ENCODE measurements at places on chromosomes 7 and 10. TPM values are rescaled to one million over a fixed set of nuclear protein-coding genes. Genes with fewer than 3 reads are reported as not detected.

DNA sequence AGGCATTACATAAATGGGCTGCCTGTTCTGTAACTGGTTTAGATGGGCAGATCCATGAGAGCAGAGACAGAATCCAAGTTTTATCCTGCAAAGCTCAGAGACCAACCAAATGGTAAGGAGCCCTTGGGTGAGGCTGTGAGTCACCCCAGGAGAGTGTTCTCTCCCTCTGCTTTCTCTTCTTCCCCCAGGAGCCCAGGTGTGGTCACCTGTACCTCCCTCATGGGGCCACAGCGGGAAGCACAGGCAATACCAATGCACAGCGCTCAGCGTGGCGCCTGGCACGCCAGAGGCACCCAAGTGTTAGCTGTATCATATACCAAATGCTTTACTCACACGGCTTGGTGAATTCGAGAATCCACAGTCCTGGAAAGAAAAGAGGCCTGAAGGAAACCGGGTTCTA, 39.4 kb downstream of the CTBP2 start:
- no peak for DNase-seq

- DNase-seq, result no peak
These were observed 228.0 kb downstream of the DGKI start for GRCh38 chr7:137618748-137619147.

DNA sequence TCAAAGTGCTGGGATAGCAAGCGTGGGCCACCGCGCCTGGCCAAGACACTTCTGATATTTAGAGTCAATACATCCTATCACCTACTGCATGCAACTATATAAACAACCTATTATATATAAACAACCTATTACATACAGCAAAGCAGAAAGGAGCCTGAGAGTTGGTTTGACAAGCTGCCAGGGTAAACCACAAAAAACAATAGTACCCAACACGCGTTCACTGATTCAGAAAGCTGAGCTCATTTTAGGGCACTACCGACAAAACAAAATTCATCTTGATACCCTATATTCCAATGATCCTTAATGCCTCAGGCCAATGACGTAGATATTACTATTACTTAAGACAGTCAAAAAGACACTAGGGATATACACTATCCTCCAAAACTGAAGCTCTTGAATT, 16.2 kb downstream of the MALSU1 start:
- no peak for DNase-seq

GRCh38 chr10:57917019-57917418, 350.7 kb downstream of the IPMK start:
- DNase-seq, result no peak

DNA sequence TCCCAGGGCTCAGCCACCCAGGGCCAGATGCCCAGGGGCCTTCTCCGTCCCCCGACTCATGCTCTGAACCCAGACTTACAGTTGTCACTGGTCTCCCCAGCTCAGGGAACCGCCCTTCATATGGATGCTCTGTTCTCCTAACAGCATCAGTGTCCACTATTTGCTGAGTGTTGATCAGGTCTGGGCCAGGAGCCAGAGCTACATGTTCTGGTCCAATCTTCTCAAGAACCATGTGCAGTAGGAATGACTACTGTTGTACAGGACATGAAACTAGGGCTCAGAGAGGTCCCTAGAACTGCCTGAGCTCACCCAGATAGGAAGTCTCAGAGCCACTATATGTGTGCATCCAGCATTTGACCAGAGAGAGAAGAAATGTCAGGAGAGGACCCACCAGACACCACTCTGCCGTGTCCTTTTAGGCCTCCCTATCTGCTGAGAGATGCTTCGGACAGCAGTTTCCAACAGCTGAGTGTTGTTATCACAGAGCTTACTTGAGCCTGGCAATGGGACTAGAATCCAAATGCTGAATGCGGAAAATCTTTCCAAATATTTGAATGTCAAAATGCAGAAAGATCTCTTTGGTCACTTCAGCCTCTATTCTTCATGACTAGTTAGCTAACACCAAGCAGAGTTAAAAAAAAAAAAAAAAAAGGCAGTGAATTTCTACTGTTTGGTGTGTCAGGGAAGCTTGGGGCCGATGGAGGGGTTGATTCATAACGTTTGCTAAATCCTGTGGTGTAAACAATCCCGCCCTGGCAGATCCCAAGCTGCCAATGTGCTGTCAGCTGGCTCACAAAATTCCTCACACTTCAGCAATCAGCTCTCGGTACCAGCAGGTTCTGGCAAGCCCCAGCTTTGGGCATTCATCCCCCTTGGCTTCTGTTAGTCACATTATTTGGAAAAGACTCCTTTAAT, 246.1 kb downstream of the TNS3 start:
- no peak for DNase-seq

- no peak for DNase-seq
These were observed 50.6 kb downstream of the RBM17 start for GRCh38 chr10:6139470-6139869.

- DNase-seq, result no peak
These were observed 32.9 kb upstream of the BHLHA15 start for GRCh38 chr7:98178321-98178720.

DNA sequence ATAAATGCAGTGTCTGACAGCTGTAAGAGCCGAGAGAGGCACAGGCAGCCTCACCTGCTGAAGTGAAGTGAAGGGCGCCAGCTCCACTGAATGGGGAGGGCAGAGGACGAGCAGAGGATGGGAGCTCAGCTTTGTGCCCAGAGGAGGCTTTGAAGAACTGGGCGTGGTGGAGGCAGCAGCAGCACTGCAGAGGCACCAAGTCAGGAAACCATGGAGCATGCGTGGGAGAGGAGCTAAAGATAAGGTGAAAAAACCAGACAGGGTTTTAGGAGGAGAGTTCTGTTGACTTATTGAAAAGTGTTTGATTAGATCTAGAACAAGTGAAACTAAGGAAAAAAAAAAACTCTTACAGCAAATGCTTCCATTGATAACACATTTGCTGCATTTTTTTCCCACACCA, 216.4 kb downstream of the CXCL12 start:
- no peak for DNase-seq

GRCh38 chr7:151137076-151137675, 30.3 kb downstream of the GBX1 start:
- no peak for DNase-seq

DNA sequence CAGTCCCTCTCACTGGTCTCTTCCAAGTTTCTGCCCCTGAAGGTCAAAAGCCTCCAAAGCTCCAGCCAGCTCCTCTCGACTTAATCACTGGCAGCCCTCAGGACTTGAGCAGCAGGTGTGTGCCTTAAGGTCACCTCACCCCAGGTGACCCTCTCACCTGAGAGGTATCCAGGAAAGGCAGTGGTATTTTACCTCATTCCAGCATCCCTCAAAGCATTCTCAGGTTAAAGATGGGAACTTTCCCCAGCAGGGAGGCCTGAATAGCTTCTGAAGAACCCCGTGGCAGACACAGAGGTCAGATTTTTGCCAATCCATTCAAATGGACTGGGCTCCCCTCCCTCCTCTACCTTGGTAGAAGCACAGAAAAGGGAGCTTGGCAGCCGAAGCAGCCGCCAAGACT, 148.2 kb downstream of the GFRA1 start:
- no peak for DNase-seq

DNA sequence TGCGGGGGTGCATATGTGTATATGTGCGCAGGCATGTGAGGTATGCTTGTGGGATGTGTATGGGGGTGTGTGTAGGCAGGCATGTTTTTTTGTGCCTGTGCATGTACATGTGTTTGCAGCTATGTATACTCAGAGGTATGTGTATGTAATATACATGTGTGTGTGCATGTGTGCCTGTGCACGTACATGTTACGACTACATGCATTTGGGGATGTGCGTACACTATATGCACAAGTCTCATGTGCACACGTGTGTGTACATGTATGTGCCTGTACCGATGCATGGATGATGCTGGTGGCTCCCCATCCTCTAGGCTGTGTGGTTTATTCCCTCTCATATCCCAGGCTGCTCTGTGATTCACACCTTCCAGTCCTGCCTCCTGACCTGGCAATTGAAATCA, 69.2 kb downstream of the C10orf105 start:
- no peak for DNase-seq

FZD1 gene
- total RNA-seq, result 4.7 TPM

IFIT1B gene
- total RNA-seq, result not detected

RET gene
- 0.07 TPM for total RNA-seq

SEMA3D gene
- total RNA-seq, result 0.95 TPM
